Thymus (tissue), 14 donors: ENCODE measurements at places on chromosomes 3 and 15. TPM values are rescaled to one million over a fixed set of nuclear protein-coding genes. Genes with fewer than 3 reads are reported as not detected.

DNA sequence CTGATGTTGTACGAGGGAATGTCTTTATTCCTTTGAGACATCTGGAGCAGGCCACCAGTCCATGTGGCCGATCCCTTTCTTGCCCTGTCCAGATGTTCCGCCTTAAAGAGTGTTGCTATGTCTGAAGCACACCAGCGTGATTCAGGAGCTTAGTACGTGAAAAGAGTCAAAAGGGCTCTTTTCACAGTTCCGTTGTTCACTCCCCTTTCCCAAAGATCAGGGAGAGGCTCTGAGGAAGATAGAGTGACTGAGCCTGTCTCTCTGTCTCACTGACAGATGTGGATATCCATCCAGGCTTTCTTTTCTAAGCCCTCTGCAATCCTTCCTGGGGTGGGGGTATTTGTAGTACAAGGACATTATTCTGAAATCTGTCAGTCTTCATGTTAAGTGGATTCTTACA, 262.5 kb upstream of the LRTM1 start:
- H3K27ac ChIP-seq = no peak overlapping the region
- H3K4me3 ChIP-seq = no peak overlapping the region
- no peaks in the 10 kb centered on the region for H3K4me1 ChIP-seq
- no peaks in the 10 kb centered on the region for H3K27me3 ChIP-seq
- no peak for DNase-seq

- no peak overlapping the region for H3K27ac ChIP-seq
- H3K4me3 ChIP-seq = no peak overlapping the region
- DNase-seq = no peak
These were observed 1.6 kb upstream of the RCCD1 start for GRCh38 chr15:90952901-90953677.

- no peak for DNase-seq
- H3K4me1 ChIP-seq = no peaks in the 10 kb centered on the region
- no peaks in the 10 kb centered on the region for H3K36me3 ChIP-seq
- H3K4me3 ChIP-seq = no peak overlapping the region
- H3K27me3 ChIP-seq = peaks cover 10% of the 10 kb centered on the region
These were observed 9.5 kb downstream of the BSN start for GRCh38 chr3:49563766-49564165.

DNA sequence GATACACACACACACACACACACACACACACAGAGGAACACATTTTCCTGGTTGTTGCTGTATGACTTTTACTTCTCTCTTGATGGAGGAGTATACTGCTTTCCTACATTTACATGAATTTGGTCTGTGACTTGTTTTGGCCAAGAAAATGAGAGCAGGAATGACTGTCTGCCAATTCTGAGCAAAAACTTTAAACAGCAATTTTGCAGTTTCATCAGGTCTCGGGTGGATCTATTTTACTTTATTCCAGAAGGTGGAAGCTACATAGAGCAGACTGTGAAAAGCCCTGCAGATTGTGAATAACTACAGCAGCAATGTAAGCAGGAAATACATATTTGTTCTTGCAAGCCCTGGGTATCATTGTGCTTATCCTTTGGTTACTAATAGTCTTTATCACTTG, 1350.0 kb upstream of the EPHA6 start:
- no peaks in the 10 kb centered on the region for H3K4me1 ChIP-seq
- no peak overlapping the region for H3K27ac ChIP-seq

Gene KCNAB1
- 4.0 TPM for polyA plus RNA-seq

Gene CAMK2N2
- polyA plus RNA-seq = 0.14 TPM

Gene SAMMSON
- 0.05 TPM for polyA plus RNA-seq

Gene ZCWPW2
- 1.4 TPM for polyA plus RNA-seq
